ENCODE measurements at places on chromosomes 1 and 21.

DNA sequence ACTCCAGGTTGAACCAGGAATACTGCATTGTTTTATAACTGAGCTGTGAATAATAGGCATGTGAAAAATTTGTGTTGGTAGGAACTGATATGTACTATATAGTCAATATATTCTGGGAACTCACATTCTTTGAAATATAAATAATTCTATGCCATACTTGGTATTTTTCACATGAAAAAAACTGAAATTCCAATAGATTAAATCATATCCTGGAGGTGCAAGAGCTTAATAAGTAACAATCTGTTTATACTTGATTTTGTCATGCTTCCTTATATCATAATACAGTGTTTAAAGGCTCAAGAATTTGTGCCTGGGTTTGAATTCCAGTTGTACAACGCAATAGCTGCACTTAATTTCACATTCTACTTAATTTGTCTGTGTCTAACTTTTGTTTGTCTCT, 387.0 kb downstream of the USP25 start:
- DNase-seq = peak; percentile 47

DNA sequence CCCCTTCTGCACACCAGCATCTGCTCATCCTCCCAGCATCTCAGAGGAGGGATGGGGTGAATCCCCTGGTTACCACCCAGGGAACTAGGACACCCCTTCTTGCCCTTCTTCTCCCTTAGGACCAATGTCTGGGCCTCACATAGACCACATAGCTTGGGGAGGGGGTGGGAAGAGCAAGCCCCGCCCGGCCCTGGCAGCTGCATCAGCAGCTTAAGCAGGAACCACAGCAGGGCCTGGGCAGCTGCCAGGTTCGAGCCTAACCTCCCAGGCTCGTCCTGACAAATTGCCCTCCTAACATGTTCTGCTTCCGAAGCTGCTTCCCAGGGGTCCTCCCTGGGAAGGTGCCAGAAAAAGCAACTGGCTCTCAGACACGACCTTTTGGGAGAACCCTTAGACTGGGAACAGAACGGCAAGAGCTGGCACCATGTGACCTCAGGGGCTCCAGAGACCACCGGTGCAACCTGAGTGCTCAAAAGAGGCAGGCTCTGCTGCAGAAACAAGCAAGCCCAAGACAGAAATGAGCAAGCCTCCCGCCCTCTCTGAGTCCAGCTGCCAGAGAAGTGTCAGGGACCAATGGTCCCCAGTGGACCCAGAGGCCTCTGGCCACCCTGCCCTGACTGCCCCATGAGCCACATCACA, 18.4 kb upstream of the CLSTN1 start:
- no peak for DNase-seq

- DNase-seq = no peak
Measured at GRCh38 chr1:101178688-101179491, 57.9 kb upstream of the S1PR1 start.

GRCh38 chr21:14707511-14708020, 161.5 kb upstream of the SAMSN1 start:
- DNase-seq = peak; percentile 70

- DNase-seq = no peak
Measured at GRCh38 chr1:1400576-1401456, 1.7 kb upstream of the CCNL2 start.

- peak; percentile 68 for DNase-seq
Measured at GRCh38 chr1:228210076-228210651, 2.3 kb downstream of the OBSCN start.

DNA sequence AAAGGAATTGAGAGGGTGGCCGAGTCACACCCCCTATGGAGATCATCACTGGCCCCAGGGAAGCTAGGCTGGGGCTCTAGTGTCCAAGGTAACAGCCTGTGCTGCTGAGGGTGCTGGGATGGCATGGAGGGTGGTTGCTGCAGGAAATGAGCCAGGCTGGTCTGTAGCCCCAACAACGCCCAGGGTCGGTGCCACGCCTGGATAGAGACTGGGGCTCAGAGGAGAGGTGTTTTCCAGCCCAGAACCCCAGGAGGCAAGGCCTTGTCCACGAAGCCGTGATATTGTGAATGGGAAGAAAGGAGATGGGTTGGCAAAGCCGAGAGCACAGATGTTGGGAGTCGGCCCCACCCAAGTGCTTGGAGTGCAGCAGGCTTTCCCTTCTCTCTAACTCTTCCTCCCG, 68.9 kb upstream of the ACTRT2 start:
- no peak for DNase-seq

DNA sequence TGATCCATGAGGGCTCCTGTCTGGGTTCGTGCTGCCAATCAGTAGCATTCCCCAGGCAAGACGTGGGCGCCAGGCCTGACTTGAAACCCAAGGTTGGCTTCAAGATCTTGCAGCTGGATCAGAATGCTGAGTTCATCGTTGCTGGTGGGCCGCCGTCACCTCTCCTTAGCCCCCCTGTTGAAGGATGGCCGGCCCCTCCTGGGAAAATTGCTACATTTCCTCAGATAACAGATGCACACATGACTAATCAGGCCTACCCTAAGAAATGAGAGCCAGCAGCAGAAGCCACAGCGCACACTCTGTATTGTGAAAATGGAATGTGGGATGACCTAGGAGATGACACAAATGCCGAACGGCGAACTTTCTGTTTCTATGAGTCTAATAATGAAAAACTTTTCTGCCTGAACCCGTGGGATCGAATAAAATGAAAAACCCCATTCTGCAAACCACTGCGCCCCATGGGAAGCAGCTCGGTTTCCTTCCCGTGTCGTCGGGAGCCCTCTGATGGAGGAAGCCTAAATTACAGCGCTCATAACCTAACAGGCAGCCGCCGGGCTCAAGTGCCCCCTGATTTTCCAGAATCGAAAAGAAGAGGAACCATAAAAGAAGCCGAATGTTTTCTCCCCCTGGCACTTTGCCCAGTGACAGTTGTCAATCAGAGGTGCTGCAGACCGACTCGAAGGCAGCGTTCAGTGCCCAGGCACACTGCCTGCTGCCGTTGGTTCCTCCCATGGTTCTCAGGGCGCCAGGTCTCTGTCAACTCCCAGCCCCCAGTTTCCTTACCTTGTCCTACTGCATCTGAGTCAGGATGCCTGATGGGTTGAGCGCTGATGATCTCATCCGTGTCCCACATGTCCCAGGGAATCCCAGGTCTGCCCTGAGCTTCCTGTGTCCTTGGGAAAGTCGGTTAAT, 38.2 kb upstream of the H6PD start:
- peak; percentile 80 for DNase-seq

- DNase-seq = no peak
Measured at GRCh38 chr1:22365331-22366295, 86.0 kb upstream of the ZBTB40 start.

DNA sequence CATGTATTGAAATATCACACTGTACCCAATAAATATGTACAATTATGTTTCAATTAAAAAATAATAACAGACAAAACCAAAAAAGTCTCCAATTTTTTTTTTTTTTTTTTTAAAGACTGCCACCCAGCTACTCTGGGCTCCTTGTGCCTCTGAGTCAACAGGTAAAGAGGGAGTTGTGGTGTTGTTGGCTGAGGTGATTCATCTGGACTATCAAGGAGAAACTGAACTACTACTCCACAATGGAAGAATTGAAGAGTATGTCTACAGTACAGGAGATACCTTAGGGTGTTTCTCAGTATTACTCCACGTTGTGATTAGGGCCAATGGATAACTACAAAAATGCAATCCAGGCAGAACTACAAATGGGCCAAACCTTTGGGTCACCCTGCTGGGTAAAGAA, 67.9 kb downstream of the SCMH1 start:
- DNase-seq = peak; percentile 85

DNA sequence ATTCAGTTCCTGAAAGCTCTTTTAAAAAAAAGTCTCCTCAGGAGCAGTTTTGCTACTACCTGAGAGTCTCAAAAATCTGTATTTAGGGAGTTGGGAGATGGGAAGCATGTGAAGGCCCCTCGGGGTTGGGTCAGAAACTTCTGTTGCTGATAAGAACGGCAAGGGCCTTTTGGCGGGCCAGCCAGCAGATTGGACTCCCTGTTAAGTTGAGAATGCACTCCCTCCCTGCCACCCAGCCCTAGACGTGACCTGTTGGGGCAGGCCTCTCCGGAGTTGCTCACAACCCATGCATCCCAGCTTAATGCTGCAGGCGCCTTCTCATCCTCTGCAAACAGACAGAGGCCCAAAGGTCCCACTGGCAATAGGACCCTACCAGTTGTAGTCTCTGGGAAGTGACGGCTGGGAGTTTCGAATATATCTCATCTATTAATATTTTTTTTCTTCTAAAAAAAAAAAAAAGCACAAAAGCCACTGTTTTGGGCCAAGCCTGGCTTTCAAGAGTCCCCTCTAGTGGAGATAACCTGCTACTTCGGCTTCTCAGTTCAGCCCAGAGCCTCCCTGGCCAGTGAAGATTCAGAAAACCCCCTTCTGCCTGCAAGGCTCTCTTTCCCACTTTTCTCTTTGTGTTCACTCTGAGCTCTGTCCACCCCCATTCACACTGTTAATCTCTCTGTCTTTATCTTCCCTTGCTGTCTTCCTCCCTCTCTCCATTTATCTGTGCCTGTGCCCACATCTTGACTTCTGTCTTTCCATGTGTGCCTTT, 5.3 kb downstream of the PLXNA2 start:
- DNase-seq = peak; percentile 93

- DNase-seq = peak; percentile 19
Measured at GRCh38 chr1:190170321-190170720, 307.3 kb downstream of the BRINP3 start.

DNA sequence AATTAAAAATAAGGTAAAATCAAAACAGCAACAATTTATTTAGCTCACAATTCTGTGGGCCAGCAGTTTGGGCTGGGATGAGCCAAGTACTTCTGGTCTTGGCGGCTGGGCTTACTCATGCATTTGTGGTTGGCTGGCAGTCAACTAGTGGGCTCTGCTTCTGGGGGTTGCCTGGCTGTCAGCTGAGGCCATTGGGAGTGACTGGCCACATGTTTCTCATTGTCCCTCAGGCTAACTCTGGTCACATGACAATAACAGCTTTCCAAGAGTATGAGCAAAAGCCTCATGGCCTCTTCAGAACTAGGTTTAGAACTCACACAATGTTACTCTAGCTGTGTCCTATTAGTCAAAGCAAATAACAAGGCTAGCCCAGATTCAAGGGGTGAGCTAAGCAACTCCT, 15.6 kb upstream of the CHIA start:
- DNase-seq = peak; percentile 69

- peak; percentile 57 for DNase-seq
Measured at GRCh38 chr1:153506831-153507413, 28.9 kb downstream of the S100A6 start.

- peak; percentile 41 for DNase-seq
Measured at GRCh38 chr1:228378873-228379460, 27.7 kb downstream of the TRIM11 start.
